ENCODE measurements at places on chromosomes 1 and 21.

- DNase-seq, result no peak
These were observed 36.6 kb downstream of the DEGS1 start for GRCh38 chr1:224219612-224220059.

- DNase-seq, result no peak
These were observed 160.7 kb upstream of the C1orf21 start for GRCh38 chr1:184226100-184226487.

DNA sequence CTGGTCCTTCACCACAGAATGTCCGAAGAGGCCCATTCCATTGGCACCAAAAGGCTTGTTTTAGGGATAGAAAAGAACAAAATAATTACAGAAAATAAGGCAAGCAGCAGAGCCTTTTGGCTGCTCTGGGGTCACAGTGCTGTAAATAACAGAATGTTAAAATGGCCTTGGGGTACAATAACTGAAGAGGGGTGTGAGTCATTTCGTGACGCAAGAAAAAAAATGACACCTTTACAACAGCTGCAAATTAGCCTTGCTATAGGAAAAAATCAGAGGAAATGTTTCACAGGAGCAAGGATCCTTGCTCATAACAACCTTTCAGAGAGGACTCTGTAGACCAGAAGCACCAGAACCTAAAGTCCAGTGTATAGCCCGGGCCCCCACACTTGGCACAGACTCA is 483.4 kb downstream of the OMA1 start:
- no peak for DNase-seq

GRCh38 chr1:167706931-167707877 is 14.6 kb upstream of the MPZL1 start:
- no peak for DNase-seq

DNA sequence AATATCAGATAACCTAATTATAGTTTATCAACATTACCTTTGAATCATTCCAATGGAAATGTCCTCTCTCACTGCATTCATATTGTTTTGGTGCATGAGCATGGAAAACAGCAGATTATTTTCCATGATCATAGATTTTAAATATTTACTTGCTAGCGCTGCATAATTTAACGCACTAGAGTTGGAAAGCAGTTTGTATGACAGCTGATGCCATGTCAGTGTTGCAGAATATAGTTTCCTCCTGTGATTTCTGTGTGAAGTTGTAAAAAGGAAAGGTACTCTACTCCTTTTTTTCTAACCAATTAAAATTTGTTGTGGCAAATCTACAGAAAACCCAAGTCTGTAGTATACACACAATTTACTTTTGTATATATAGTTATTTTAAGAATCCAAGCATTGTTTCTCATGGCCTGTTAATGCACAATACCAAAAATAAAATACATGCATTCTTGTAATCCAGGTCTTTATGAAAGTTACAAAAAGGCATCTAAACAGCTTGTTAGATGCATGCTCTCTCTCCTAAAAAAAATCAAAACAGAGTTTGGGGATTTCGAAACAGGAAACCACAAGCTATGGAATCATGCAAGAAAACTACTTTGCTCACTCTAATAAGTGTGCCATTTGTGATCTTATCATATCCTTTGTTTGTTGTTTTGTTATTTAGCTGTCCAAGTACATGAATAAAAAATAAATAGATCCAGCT is 1.9 kb upstream of the ATG4C start:
- no peak for DNase-seq

GRCh38 chr1:233295975-233296322 is 424 bp upstream of the PCNX2 start:
- no peak for DNase-seq

GRCh38 chr21:17402937-17403336 is 109.9 kb upstream of the CXADR start:
- no peak for DNase-seq
